ENCODE measurements at places on chromosomes 12 and 14.

DNA sequence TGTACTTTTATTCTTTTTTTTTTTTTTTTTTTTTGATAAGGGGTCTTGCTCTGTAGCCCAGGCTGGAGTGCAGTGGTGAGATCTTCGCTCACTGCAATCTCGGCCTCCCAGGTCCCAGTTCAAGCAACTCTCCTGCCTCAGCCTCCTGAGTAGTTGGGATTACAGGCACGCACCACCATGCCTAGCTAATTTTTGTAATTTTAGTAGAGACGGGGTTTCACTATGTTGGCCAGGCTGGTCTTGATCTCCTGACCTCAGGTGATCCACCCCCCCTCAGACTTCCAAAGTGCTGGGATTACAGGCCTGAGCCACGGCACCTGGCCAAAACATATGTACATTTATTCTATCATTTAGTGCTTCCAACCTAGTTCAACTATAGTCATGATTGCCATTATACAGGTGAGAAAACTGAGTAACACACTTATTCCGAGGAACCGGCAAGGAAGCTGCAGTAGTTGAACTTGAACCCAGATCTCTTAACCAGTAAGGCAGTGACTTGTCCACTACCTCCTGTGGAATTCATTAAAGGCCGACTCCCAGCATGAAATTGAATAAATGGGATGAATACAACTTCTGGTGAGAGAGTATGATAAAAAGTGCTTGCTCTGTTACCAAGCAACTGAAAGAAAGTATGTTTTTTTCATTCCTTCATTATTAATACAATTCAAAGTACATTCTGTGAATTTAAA lies 755 bp upstream of the ATF7IP start:
- peak overlapping the region; percentile 99 for H3K27ac ChIP-seq
- H3K27me3 ChIP-seq: no peaks in the 10 kb centered on the region
- H3K4me1 ChIP-seq: peaks cover 11% of the 10 kb centered on the region
- peak overlapping the region; percentile 83 for H3K4me3 ChIP-seq

DNA sequence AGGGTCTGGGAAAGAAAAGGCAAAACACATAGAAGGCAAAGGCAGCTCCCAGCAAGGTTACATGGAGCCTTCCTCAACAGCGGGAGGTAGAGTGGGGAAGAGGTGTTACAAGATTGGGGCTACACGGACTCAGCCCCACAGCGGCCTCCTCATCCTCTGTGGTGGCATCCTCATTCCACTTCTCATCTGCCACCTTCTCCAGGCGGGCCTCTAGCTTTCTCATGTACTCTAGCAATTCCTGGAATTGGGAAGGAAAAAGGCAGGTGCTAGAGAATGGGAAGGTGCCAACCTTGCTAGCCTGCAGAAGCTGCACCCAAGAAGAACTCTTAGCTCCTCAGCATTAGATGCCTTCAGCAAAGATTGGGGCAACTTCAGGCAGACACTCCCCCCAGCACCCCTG lies 13.2 kb downstream of the CALCOCO1 start:
- H3K36me3 ChIP-seq: peaks cover 20% of the 10 kb centered on the region
- H3K4me1 ChIP-seq: peaks cover 4% of the 10 kb centered on the region
- no peak overlapping the region for H3K4me3 ChIP-seq
- H3K27ac ChIP-seq: peak overlapping the region; percentile 78
- DNase-seq: no peak
- peaks cover 3% of the 10 kb centered on the region for H3K27me3 ChIP-seq

DNA sequence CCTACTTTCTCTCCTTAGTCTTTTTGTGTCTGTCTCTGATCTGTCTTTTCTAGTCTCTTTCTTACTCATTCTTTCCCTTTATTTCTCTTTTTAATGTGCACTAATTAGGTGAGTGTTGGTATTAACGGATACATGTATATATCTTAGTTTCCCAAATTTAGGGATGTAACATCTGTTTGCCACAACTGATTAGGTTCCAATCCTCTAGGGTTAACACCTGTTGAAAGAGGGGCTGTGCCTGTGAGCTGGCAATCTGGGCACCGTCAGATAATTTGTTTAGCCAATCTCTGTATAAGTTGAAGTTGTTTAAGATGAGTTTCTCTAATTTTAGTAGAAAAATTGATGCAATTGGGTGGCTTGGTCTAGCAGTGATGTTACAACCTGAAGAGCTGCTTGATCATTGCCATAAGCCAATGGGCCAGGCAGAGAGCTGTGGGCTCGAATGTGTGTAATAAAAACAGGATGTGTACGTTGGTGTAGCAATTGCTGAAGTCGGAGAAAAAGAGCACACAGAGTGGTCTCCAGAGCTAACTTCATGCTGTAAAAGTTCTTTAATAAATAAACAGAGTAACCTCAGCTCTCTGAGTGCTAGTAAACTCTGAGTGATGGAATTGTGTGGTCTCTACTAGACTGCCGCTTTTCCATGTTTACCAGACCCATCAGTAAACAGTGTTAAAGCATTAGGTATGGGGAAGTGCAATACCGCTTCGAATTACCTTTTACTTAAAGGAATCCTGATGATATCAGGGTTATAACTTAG lies 18.3 kb upstream of the LYZ start:
- no peak for DNase-seq
- H3K27me3 ChIP-seq: peaks cover under 1% of the 10 kb centered on the region
- H3K27ac ChIP-seq: peak overlapping the region; percentile 97
- peaks cover 27% of the 10 kb centered on the region for H3K4me1 ChIP-seq
- peak overlapping the region; percentile 91 for H3K4me3 ChIP-seq

GRCh38 chr14:99183716-99184115 lies 88.3 kb downstream of the BCL11B start:
- H3K4me1 ChIP-seq: peaks cover 82% of the 10 kb centered on the region
- peak overlapping the region; percentile 79 for H3K4me3 ChIP-seq
- DNase-seq: no peak
- peaks cover 3% of the 10 kb centered on the region for H3K36me3 ChIP-seq
- no peaks in the 10 kb centered on the region for H3K27me3 ChIP-seq

- H3K4me1 ChIP-seq: peaks cover 10% of the 10 kb centered on the region
- no peak for DNase-seq
These were observed 23.8 kb upstream of the TBC1D30 start for GRCh38 chr12:64800640-64801039.

- no peak overlapping the region for H3K4me3 ChIP-seq
- no peak overlapping the region for H3K27ac ChIP-seq
- H3K27me3 ChIP-seq: no peaks in the 10 kb centered on the region
- peaks cover 10% of the 10 kb centered on the region for H3K4me1 ChIP-seq
- DNase-seq: no peak
These were observed 20.5 kb downstream of the SLC38A2 start for GRCh38 chr12:46351886-46352650.
